ENCODE measurements at places on chromosomes 1 and 21.
A peak's percentile ranks its signal among the peaks of the same experiment; 100 is the strongest.

- DNase-seq, result no peak
These were observed 57.2 kb upstream of the LRRN2 start for GRCh38 chr1:204742676-204743251.

- DNase-seq, result no peak
These were observed 63.7 kb downstream of the MATN1 start for GRCh38 chr1:30659702-30660101.

DNA sequence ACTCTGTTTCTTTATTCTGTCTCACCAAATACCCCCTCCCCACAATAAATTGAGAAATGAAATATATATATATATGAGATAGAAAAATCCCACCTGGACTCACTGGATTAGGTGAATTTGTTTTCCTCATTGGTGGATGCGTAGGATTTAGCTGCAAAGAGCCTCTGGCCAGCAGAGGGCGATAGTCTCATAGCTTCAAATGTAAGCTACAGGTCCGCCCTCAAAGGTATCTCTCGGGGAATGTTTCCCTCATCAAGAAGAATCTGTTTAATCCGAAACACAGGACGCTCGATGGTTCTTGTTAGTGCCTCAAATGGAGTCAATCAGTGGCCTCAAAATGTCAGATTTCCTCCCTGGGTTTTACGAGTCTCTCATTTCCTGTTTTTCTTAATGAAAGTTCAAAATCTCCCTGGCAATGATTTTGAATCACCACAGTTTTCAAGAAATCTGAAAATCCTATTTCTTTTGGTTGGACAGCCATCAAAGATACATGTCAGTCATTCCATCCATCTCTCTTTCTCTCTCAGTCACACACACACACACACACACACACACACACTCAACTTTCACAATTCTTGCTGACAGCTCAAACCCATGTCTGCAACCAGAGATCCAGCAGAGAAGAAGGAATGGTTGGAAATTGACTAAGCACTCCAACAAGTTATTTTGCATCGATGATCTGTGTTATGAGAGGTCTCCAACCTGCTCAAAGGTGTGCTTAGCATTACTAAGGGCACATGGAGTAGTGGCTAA is 13.9 kb upstream of the CAMK1G start:
- DNase-seq, result peak; percentile 63

GRCh38 chr1:205015241-205015640 is 27.8 kb upstream of the CNTN2 start:
- no peak for DNase-seq

GRCh38 chr1:101264697-101265096 is 27.9 kb downstream of the S1PR1 start:
- DNase-seq, result no peak

DNA sequence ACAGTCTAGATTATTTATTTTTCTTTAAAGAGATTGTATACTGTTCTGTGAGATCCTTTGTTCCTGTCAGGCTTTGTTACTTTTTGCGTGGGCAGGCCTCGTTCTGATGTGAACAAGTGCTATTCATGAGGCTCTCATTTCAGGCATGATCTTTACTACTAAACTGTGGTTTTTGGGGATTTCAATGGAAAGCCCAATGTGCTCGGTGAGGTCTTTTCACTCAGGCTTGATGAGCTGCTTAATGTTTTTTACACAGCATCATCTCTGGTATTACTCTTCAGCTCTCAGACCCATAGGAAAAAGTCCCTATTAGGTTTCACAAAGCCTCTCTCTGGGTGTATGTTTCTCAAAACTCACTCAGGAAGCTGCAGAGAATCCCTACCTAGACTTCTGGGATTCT is 419.4 kb downstream of the GPATCH2 start:
- DNase-seq, result no peak

- DNase-seq, result peak; percentile 66
These were observed 12.5 kb upstream of the GUCA2A start for GRCh38 chr1:42176902-42177519.

DNA sequence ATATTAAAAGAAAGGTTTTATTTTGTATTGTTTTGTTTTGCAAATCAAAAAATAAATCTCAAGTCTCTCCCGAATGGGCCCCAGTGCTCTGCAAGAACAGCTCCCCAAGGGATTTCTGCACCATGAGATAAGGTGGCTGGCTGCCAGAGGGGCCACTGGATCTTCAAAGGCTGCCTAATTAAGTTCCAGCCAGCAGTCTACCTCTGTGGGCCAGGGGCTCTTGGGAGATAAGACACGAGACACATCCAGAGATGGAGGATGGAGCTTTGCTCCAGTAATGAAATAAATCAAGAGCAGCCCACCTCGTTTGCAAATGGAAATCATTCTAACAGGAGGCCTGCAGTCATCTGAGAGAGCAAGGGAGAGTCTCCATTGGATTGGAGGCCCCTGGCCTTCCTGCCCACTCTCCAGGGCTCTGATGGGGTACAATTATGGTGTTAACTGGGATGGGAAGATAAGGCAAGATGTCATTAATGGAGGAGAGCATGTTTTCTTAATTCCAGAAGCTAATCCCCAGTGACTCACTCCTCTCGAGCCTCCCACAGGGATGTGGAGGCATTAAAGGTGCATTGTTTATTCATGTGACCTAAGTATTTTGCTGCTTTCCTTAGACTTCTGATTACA is 155.2 kb upstream of the KAZN start:
- no peak for DNase-seq

DNA sequence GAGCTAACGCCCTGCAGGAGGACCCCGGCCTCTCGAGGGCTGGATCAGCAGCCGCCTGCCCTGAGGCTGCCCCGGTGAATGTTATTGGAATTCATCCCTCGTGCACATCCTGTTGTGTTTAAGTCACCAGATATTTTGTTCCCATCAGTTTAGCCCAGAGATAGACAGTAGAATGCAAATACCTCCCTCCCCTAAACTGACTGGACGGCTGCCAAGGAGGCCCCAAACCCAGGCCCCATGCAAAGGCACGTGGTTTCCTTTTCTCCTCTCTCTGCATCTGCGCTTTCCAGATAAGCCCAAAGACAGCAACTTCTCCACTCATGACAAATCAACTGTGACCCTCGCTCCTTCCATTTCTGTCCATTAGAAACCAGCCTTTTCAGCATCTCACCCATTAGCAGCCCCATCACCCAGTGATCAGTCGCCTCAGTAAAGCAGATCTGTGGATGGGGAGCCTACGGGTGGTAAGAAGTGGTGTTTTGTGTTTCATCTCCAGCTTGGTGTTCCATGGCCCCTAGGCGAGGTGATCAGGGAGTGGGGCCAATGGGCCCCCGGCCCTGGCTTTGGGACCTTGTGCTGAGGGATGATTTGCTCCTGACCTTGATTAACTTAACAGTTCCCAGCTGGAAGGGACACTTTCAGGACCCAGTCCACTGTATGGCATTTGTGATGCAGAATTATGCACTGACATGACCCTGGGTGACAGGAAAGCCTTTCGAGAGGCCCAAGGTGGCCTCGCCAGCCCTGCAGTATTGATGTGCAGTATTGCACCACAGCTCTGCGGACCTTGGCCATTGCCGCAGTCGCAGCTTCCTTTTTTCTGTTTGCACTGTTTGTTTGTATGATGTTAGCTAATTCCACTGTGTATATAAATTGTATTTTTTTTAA is 5.2 kb downstream of the NPPA start:
- DNase-seq, result no peak

DNA sequence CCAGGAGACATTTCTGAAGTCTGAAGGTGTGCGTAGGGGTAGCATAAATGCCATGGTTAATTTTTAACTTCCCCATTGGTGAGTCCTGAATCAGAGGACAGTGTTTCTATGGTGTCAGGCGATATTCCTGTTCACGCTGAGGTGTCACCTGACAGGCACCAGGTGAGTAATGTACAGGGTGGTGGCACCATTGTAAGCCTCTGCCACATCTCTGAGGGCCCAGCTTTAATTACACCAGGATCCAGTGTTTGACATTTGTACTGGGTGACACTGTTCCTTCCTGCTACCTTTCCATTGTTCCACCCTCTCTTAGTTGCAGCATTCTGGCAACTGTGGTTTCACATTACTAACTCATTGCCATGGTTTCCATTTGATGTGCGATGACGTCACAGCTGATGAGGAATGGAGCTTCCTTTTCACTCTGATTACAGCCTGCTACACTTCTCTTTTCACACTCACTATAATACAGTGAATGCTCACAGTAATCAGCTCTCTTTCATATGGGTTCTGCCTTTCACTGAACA is 40.6 kb upstream of the MARK1 start:
- DNase-seq, result peak; percentile 87

GRCh38 chr21:39444421-39445180 is 977 bp downstream of the LCA5L start:
- DNase-seq, result no peak

- DNase-seq, result no peak
These were observed 67.9 kb downstream of the PHACTR4 start for GRCh38 chr1:28437264-28437923.

- no peak for DNase-seq
These were observed 157.8 kb downstream of the PRDM16 start for GRCh38 chr1:3226701-3227350.

DNA sequence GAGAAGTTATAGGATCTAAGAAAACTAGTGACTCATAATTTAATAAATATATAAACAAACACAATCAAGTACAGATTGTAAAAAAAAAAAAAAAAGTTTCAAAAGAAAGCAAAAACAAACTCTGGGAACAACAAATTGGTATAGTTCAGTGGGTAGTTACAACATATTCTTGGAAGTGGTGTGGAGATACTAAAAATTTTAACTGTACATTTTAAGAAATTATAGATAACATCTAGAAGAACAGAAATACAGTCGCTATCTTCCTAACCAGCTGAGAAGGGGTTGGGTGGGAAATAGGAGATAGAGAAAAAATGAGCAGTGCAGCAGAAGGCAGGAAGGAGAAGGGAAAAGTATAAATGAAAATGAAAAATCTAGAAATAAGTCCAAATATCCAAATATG is 70.5 kb downstream of the LRRC8C start:
- DNase-seq, result no peak

GRCh38 chr1:241715435-241715834 is 63.4 kb downstream of the WDR64 start:
- no peak for DNase-seq

GRCh38 chr1:152071123-152071522 is 17.7 kb downstream of the TCHHL1 start:
- DNase-seq, result no peak

GRCh38 chr1:32350785-32351398 is 11.4 kb downstream of the FAM229A start:
- DNase-seq, result peak; percentile 94

Data from NCI-H774 (cell line).